ENCODE measurements at places on chromosomes 6 and 20.

- no peak for DNase-seq
Observed at GRCh38 chr20:53975761-53976160, 94.6 kb downstream of the BCAS1 start.

DNA sequence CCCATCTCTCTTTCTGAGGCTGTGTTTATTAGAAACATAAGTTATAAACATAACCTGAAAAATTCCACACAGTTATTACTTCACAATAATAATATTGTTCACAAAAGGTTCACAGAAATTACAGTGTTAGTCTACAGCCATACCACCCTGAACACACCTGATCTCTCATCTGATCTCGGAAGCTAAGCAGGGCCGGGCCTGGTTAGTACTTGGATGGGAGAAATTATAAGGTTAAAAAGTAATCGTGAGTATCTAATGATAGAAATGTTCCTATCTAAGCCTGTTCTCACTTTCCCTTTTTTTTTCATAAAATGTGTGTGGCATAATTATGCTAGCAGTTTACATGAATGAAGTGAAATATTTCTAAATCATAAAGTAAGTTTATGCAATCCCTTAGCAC lies 647.8 kb downstream of the TBC1D32 start:
- DNase-seq = no peak

GRCh38 chr6:15171026-15171425 lies 74.8 kb upstream of the JARID2 start:
- DNase-seq = no peak

- no peak for DNase-seq
Observed at GRCh38 chr6:68975064-68975463, 340.0 kb downstream of the ADGRB3 start.

DNA sequence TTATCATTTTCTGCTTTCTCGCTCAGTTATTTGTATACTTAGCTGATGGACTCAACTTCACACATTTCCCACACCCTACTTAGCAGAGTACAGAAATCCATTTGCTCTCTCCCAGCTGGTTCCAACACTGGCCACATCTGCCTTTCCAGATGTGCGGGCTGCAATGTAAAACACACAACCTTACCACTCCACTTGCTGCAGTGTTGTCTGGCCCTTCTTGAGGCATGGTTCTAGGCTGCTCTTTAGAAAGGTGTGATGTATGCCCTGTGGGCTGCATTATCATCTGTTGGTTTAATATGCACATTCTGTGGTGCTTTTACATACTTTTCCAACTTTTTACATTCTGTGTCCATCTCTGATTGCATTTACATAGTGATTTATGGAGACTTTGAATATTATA lies 56.5 kb downstream of the TRAF3IP2 start:
- DNase-seq = no peak

DNA sequence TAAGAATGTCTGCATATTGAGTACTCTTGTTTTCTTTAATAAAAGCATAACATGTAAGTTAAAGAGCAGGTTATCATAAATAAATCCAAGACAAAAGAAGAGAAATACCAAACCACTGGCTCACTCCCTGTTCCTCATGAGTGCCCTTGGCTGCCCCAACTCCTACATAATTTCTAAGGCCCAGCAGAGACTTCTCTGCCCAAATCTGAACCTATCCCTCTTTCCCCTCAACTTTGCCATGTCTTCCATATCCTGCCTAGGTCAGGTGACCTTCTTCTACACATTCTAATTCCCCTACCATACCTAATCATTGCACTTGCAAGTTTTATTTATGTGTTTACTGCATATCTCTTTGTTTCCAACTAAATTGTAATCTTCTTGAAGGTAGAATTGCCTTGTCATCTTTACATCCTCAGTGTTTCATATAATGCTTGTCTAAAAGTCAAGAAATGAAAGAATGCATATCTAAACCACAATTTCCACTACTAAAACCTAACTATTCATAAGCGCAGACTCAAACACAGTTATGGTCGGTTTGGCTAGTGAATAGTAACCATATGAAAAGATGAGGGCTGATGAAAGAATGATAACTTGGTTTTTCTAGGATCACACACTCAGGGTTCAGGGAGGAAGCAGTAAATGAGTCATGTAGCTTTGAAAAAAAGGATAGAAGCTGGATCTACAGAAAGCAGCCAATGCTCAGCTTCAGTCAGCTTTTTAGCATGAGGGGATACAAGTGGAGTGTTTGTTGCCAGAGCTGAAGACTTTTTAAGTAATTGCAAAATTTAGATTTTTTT lies 53.3 kb upstream of the EYA4 start:
- no peak for DNase-seq

- DNase-seq = no peak
Observed at GRCh38 chr6:155200012-155200411, 63.8 kb upstream of the CLDN20 start.

- DNase-seq = no peak
Observed at GRCh38 chr20:1394686-1395085, 1.8 kb upstream of the FKBP1A start.

DNA sequence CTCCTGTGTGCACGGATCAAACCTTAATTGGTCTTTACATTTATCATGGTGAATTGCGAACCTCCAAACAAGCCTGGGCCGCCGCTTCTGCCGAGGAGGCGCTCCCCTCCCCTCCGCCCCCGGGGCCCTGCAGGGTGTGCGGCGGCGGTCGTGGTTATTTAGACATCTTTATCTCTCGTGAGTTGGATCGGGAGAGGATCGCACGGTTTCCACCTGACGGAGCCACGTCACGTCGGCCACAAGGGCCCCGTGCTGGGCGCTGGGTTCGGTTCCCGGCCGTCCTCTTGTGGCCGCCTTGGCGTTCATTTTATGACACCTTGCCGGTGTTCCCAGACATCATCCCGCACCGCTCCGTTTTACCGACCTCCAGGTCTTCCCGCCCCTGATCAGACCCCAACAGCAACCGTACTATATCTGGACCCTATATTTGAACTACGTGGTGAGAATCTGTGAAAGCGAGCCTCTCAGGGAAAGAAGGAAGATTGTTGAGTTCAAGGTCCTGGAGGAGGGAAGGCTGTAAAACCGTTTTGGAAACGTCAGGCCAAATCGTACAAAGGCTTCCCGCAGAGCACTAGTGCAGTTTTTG lies 1.3 kb upstream of the CNR1 start:
- DNase-seq = no peak

DNA sequence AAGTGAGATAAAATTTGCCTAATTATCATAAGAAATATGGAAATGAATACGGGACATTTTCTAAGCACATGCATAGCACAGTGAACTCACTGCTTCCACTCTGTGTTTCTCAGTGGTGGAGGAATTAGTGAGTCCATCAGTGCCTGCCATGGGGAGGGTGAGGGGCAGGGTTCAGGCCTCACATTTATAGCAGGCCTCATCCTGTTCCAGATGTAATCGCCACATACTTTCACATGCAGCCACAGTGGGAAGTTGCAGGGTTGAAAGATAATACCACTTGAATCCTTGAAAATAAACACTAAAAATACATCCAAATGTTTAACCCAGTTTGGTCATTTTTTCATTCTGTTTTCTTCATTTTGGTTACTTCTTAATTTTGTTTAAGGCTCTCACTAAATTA lies 29.9 kb upstream of the ANKEF1 start:
- DNase-seq = no peak
